ENCODE measurements at places on chromosomes 3 and 15.
A peak's percentile ranks its signal among the peaks of the same experiment; 100 is the strongest.

DNA sequence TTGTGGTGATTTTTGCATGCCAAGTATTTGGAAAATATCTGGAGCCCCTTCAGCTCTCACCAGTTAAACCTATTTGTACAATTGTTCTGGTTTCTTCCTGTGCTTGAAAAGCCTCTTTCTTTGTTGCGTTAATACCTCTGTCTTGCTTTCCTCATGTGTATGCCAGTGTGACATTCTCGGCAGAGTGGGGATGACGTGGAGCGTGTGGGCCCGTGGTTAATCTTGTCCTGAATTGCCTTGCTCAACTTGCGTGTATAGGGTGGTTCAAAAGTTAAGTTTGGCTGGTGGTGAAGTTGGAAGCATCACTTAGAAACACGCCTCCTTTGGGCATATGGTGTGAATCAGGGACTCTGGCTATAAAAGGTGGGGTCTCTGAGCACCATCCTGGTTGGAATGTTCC is 67.1 kb downstream of the IGF1R start:
- DNase-seq, result no peak

GRCh38 chr15:74050127-74050526 is 32.2 kb downstream of the GOLGA6A start:
- DNase-seq, result no peak

GRCh38 chr3:82093641-82094040 is 332.2 kb upstream of the GBE1 start:
- no peak for DNase-seq

DNA sequence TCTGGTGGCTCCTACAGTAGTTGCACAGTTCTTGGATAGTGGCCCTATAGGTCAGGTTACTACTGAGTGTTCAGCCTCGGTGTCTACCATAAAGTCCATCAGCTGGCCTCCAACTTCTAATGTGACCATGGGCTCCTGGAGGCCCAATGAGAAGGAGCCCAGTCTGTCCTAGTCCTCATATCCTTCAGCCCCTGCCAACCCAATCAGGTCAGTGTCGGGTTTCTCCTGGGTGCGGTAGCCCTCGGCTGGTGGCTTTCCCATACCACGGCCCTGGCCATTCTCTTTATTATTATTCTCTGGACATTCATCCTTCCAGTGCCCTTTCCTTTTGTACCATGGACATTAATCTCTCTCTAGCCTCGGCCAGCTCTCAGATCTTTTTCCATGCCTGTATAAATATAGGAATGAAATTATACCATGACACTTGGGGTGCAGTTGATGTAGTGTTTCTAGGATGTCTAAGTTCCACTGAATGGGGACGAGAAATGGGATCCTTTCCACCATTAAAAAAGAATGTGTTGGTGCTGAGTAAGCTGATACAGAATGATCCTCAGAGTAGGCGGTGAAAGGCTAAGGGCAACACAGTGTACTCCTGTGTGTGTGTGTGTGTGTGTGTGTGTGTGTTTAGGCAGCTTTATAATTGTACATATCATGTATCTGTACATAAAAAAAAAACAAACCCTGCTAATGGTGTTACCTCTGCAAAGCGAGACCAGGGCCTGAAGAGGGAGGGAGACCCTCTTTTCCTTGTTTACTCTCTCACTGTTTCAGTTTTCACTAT is 19.3 kb upstream of the NOX5 start:
- DNase-seq, result no peak

DNA sequence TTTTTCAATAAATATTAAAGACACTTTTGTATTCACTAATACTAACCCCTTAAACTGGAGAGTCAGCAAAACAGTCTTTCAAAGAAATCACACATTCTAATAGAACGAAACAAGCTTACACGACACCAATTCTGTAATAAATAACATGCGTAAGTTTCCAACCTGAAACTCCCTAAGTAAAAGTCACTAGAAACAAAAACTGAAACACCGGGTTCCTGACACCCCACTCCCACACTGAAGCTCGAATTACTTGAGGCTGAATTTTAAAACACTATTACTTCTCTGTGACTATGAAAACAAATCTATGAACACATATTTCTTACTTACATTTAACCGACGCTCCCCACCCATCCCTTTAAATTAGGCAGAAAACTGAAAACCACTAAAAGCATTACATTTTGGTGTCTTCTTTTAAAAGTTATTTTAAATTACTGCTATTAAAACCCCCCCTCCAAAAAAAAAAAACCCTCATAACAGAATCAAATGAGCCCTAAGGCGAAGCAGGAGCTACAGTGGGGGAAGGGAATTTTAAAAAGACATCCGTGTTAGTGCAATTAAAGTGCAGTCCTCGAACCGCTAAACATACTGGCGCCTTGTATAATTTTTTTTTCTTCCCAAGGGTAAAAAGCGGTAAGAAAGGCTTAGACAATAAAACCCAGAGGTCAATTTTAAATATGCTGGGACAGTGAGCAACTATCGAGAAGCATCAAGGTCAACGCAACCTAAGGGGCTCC is 878 bp downstream of the SPPL2A start:
- peak; percentile 64 for DNase-seq

DNA sequence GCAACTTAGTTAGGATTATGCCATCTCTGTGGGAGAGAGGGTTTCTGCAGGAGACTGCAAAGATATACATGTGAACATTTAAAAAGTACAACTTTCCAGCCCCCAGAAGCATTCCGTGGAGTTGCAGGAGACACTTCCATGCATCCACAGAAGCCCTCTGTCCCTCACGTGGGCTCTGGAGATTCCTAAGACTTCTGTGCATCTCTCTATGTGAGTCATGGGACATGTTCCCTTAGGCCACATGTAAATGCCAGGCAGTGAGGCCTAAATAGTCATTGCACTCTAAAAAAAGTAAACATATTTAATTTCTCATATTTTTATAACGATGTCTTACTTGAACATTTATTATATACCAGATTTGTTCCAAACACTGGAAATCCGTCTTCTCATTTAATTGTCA is 126.5 kb upstream of the ROPN1 start:
- DNase-seq, result no peak

- DNase-seq, result no peak
These were observed 488.9 kb downstream of the GABRG3 start for GRCh38 chr15:27459836-27460235.

- DNase-seq, result no peak
These were observed 64.2 kb upstream of the SLCO2A1 start for GRCh38 chr3:134093956-134094355.

DNA sequence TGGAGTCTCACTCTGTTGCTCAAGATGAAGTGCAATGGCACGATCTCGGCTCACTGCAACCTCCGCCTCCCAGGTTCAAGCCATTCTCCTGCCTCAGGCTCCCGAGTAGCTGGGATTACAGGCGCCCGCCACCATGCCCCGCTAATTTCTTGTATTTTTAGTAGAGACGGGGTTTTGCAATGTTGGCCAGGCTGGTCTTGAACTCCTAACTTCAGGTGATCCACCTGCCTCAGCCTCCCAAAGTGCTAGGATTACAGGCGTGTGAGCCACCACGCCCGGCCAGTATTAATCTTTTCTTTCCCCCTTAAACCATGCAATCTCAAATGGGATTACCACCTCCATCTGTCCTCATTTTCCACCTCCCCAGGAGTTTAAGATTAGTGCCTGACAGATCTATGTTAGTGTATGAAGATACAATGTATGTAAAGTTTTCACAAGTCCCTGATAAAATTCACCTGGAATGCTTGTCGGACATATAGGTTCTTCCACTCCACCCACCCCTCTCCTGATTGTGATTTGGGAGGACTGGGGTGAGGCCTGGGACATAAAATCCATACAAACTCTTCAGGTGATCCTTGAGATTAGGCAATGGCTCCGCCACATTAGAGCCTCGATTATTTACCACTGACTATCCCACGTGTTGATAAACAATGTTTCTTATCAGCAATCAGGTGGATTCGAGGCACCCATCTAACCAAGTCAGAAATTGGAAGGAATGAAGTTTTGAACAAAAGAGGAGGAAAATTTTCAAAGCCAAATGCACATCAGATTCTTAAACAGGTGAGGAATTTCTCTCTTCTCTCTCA is 1.2 kb downstream of the PARL start:
- no peak for DNase-seq

GRCh38 chr15:62691008-62691407 is 351.5 kb upstream of the TPM1 start:
- no peak for DNase-seq

GRCh38 chr15:73851689-73852088 is 21.7 kb upstream of the TBC1D21 start:
- DNase-seq, result peak; percentile 50

- no peak for DNase-seq
These were observed 613.8 kb downstream of the DIPK2A start for GRCh38 chr3:144585408-144585807.

DNA sequence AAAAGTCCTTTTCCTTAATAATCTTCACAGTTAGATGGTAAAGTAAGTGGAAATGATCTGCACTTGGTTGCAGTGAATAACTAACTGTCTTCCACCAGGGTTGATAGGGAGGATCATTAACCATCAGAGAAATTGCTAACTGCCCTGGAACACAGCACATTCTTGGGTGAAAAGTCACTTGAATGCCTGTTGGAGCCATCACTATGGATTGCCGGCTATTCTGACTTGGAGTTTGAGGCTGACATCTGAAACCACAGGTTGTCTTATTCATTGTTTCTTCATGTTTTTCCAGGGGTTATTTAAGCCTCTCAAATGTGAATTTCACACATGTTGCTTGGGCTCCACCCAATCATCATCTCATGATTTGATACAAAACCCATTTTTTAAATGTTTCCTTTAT is 901.4 kb downstream of the MCTP2 start:
- DNase-seq, result no peak

- no peak for DNase-seq
These were observed 64.6 kb downstream of the EEFSEC start for GRCh38 chr3:128217702-128218547.

- DNase-seq, result no peak
These were observed 662 bp upstream of the GLCE start for GRCh38 chr15:69159805-69160140.

DNA sequence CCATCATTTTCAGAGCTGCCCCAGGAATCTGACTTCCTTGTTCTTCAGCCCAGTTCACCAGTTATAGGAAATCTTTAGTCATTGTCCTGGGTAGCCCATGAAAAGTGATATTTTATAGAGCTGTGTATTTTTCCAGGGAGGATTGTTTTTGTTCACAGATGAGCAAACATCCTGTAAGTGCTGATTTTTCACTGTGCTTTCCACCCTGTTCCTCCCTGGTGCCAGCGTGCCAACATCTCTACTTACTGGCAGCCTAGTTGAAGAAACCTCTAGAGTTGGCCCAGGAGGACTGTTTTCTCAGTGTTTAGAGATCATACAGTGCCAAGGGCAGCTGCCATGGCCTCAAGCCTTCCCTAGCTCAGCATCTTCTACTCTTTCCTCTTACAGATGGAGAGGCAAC is 41.3 kb downstream of the ST6GAL1 start:
- no peak for DNase-seq

- DNase-seq, result no peak
These were observed 126.6 kb upstream of the NEO1 start for GRCh38 chr15:72925661-72926060.

DNA sequence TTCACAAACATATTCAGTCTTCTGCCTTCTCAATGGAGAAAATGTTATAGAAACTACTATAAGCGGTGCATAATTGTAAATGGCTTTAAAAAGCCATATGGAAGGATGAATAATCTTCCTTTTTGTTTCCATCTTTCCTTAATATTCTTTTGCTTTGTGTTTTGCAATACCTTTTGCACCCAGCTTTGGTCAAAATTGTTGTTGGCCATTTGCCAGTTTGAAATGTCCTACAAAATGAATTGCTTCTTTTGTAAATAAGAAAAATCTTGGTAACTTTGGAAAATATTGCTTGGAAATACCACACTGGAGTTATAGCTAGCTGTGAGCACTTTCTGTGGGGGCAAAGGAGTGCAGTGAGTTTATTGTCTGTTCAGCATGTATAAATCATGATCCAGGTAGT is 93.5 kb upstream of the NR2F2 start:
- DNase-seq, result no peak

GRCh38 chr3:26102376-26102775 is 312.5 kb downstream of the OXSM start:
- DNase-seq, result no peak

GRCh38 chr3:30082652-30083051 is 523.7 kb upstream of the TGFBR2 start:
- DNase-seq, result no peak

DNA sequence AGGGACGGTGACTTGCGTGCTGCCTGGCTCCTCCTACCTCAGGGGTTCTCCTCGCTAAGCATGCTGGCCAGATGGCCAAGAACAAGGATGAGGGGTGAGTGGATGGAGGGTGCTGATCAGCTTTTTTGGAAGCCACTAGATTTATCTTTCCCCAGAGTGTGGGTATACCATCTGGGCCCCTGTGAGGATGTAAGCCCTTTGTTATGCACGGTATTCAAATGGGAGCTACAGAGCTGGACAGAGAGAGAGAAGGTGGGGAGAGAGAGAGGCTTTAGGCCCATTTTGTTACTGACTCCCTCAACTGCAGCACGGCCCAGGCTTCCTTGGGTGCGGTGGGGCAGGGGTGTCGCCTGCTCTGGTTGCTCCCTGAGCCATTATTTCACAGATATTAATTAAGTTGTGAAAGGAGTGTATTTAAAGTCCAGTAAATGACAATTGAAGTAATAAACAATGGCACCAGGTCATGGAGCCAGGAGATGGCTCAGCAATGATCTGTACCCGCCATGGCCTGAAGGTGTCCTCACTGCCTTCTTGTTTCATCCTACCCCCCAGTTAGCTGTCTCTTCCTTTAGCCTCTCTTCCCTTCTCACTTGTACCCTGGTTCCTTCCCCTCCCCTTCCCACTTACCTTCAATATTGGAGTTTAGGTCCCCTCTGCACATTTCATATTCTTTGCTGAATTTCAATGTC is 158.0 kb downstream of the CLSTN2 start:
- no peak for DNase-seq

- no peak for DNase-seq
These were observed 315.6 kb upstream of the ATP10A start for GRCh38 chr15:26178640-26179220.

GRCh38 chr3:50378757-50379156 is 19.4 kb upstream of the TMEM115 start:
- DNase-seq, result no peak

- DNase-seq, result no peak
These were observed 141.0 kb downstream of the MYLK start for GRCh38 chr3:123743121-123743520.

DNA sequence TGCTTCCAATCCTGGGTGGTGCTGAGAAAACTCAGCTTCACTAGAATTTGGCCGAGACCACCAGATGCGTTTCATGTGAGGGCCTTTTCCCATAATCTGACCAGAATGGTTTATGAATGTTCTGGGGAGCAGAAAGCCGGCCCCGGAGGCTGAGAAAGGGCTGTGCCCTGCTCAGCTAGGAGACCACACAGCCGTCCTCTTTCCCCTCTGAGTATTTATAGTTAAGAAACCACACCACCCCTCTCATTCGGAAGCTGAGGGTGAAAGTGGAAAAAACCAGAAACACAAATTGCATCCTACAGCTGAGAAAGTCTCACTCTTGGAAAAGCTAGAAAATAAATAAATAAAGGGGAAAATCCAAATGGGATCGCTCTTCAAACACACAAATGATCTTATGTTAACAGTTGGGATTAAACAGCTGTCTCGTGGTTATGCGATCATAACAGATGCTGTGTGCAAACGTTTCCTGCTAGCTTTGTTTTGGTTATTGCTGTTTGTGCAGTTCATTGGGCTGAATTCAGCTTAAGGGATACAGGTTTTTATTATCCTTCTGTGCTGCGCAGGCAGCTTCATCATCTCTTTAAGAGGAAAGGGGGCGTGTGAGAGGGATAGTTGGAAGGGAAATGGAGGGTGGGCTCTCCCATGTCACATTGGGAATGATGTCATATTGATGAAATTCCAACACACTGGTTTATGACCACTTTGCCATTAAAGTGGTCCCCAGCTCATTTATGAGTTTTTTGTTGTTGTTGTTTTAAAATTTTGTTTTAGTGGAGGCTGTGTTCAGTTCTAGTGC is 1026.2 kb upstream of the NR2F2 start:
- no peak for DNase-seq
